ENCODE measurements at places on chromosomes 5 and 9. TPM values are rescaled to one million over a fixed set of nuclear protein-coding genes. Genes with fewer than 3 reads are reported as not detected.

The ADRA1B gene
- 6.6 TPM for total RNA-seq

The C7 gene
- 326 TPM for total RNA-seq

The ZNF300 gene
- 2.4 TPM for total RNA-seq

DNA sequence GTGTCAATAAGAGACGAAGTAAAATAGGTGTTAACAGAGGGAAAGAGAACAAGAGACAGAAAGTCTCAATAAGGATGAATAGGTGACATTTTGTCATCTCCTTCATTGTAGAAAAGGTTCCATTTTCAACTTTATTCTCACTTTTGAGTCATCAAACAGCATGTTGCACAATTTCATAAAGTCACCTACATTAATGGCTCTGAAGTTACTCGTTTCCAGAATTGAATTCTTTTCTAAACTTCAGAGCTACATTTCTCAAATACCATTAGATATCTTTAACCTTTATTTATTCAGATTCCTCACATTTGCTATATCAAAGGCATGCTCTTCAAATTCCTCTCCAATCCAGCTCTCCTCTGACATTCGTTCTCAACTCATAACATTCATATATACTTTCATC, 13.1 kb downstream of the ADAMTS6 start:
- DNase-seq: no peak

- DNase-seq: no peak
These were observed 4.7 kb downstream of the SEMA4D start for GRCh38 chr9:89493181-89493580.

The S100Z gene
- total RNA-seq: 0.90 TPM

GRCh38 chr5:64690417-64691151, at the start of gene SHISAL2B:
Gene SHISAL2B, plus strand, starts transcription at chr5:64690503. Its CDS starts 121 bp downstream, at chr5:64690624.
- DNase-seq: no peak

GRCh38 chr9:7368410-7369292, 430.9 kb downstream of the DMAC1 start:
- no peak for DNase-seq

DNA sequence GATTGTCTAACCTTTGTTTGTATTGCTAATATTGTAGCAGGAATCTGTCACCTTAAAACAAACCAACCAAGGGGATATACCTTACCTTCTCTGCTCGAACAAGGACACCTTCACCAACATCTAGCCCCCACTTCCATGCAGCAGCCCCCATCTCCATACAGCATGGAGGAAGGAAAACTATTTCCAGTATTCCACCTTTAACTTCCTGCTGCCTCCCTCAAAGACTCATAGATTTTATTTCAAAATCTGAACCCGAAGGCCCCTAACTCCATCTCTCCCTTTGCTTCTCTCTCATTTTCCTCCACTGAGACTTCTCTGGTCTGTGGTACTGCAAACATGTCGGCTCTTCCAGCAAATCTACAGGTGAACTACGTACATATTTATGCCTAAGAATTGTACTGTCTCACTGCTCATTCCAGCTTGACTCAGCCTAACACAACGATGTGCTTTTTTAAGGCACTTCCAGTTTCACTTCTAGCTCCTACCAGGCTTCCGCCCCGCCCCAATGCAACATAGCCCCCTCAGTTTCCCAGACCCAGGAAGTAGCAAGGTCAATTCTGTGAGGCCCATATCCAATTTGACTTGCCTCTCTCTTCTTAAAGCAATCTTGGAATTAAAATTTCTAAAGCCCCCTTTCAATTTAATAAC, 70.7 kb upstream of the RNF38 start:
- no peak for DNase-seq

- no peak for DNase-seq
These were observed 176.1 kb downstream of the PAM start for GRCh38 chr5:102931085-102931725.

GRCh38 chr5:38783011-38783561, 62.7 kb upstream of the OSMR start:
- no peak for DNase-seq

The WDR38 gene
- not detected for total RNA-seq

- peak; percentile 97 for DNase-seq
These were observed 7.9 kb downstream of the AK1 start for GRCh38 chr9:127869310-127870152.

Measured in mesenteric fat pad (tissue), 1 donor.